T-helper 1 cell (primary cell): ENCODE measurements at places on chromosomes 13 and 19.

- DNase-seq: no peak
Measured at GRCh38 chr19:15248648-15249527, 16.6 kb upstream of the EPHX3 start.

DNA sequence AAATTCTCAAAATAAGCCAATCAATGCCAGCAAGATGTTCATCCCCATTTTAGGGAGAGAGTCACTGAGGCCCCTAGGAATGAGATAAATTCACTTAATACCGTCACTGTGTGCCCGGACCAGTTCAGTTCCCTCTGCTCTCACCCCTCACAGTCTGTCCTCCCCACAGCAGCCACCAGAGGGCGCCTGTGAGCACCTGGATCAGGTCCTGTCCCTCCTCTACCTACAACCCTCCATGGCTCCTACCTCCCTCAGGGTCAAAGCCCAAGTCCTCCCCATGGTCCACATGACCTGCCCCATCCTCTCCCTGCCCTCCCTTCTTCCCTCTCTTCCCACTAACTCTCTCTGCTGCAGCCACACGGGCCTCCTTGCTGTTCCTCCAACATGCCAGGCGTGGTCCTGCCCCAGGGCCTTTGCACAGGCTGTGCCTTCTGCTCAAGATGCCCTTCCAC, 42.0 kb upstream of the NFIC start:
- DNase-seq: peak; percentile 56

GRCh38 chr19:16594131-16594586, 21.9 kb upstream of the SLC35E1 start:
- DNase-seq: no peak

DNA sequence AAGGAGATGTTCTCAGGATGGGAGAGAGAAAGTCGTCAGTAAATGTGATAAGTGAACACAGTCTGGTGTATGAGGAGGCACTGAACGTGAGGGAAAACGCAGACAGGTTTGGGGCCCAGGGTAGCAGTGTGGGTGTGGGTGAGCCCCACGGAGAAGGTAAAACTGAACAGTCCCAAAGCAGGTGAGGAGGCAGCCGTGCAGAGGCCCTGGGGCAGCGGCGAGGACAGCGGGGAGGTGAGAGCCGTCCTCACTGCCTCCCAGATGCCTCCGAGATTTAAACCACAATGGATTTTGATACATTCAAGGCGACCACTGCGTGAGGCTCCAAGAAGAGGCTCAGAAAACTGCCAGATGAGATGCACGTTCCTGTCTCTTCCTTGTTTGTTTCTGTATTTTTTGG, 14.5 kb upstream of the SHC2 start:
- no peak for DNase-seq

- DNase-seq: no peak
Measured at GRCh38 chr13:98203646-98204326, 26.7 kb upstream of the RNF113B start.

DNA sequence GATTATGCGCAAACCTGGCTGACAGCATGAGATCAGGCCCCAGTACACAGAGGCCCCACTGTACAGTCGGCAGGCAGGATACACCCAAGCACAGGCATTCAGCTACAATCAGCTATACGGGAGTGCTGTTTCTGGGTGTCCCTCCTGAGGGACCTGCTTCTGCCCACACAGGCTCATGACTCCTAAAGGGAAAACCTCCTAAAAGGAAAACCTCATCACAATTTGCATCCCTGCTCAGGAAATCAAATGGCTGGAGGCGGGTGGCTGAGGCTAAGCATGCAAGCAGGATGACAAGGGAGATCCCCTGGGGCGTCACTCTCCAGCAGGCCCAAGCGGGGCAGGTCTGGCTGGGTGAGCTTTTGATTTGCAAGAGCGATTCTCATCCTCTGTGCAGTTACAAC, 99.8 kb downstream of the CRYL1 start:
- DNase-seq: no peak

DNA sequence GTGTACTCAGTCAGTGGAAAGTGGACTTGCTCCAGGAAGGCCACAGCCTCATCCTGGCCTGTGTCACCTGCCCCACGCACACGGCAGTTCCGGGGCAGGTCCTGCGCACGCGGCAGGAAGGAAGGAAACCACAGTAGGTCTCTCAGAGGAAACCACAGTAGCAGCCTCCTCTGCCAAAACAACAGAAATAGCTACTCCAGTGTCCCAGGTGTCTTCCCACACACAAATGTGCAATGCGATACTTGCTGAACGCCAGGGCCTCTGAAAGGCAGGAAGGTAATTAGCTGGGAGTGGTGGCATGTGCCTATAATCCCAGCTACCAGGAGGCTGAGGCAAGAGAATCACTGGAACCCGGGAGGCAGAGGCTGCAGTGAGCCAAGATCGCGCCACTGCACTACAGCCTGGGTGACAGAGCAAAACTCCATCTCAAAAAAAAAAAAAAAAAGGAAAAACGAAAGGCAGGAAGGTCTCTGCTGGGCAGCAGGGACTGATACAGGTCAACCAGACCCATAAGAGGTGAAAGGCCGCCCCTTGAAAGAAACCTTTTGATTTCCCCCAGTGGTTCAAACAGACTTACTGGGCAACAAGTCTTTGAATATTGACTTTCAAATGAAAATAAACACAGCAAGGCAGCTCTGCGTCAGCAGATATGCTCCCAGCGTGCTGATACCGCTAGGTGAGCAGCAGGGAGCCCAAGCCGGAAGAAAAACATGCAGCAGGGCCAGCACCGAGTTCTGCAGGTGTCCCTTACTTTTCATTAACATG, 49.5 kb downstream of the CRYL1 start:
- DNase-seq: peak; percentile 93

GRCh38 chr13:26528527-26528926, 29.0 kb upstream of the WASF3 start:
- DNase-seq: no peak

GRCh38 chr13:94706843-94707399, 5.4 kb downstream of the SOX21 start:
- DNase-seq: no peak

DNA sequence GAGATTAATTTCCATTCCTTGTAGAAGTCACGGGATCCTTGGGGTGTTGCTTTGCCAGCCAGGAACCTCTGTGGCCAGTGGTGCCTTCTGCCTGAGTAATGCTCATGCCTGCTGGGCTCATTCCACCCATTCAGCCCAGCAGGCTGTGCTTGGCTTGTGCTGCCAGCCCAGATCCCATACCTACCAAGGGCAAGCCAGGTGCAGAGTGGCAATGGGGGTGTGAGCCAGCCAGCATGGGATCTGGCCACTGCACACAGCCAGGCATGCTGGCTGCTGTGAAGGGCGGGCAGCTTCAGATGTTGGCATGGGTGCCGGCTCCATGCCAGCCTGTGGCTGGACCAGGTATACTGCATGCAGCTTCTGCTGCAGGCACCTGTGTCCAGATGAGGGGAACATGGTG, 42.5 kb downstream of the WDFY2 start:
- no peak for DNase-seq
